ELR (cell line): ENCODE measurements at places on chromosomes 12 and 14.

DNA sequence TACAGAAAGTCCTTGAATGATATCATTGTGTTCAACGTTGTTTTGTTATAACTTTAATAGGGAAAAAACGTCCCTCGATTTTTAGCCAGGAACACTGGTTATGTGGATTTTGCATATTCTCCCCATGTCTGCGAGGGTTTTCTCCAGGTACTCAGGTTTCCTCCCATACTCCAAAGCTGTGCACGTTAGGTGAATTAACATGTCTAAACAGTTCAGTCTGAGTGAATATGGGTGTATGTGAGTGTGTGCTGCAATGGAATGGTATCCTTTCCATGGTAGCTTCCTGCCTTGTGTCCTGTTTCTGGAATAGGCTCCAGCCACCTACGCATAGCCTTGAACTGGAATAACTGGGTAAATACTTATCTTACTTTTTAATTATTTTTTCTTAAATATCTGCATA, 810.8 kb upstream of the ATXN7L3B start:
- DNase-seq = no peak

GRCh38 chr14:96105926-96106441, 66.8 kb downstream of the C14orf132 start:
- no peak for DNase-seq

GRCh38 chr12:110780448-110780847, 37.8 kb upstream of the PPP1CC start:
- no peak for DNase-seq

GRCh38 chr12:31215518-31216232, 110.3 kb downstream of the SINHCAF start:
- DNase-seq = no peak

DNA sequence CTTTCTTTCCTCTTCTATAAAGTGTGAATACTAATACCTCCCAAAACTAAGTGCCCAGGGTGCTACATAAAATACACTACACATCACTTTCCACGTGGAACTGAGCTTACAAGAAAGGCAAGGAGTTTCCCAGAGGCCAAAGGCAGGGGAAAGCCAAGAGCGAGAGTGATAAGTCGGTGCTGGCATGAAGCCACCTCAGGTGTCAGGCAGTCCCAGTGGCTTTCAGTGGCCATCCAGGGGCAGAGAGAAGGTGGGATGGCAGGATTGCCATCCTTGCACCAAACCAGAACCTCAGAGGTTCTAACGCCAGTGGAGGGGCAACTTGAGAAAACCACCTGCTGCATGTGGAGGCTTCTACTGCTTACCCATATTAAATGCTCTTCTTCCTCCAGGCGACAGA, 79.7 kb upstream of the DIO3 start:
- no peak for DNase-seq
